ENCODE measurements at places on chromosomes 12 and 14.
A peak's percentile ranks its signal among the peaks of the same experiment; 100 is the strongest.

DNA sequence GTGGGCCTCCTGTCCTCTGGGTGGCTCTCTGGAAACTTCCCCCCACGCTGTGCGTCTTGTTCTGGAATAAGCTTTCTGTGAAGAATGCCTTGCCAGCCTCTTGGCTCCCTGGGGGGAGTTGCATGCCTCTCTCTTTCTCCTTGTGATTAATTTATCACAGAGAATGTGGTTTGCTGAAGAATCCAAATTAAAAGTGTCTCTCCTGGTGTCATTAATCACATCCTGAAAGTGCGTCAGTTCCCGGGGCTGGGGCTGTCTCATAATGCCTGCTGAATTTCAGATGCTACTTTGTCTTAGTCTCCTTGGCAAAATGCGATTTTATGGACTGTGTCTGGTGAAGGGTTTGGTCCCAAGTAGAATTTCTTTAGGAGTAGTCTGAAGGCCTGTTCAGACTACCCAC, 787.7 kb upstream of the TMEM132C start:
- DNase-seq, result no peak

- DNase-seq, result no peak
Observed at GRCh38 chr14:100408350-100409002, 85.3 kb downstream of the SLC25A47 start.

- no peak for DNase-seq
Observed at GRCh38 chr14:100187247-100187833, 27.9 kb upstream of the DEGS2 start.

- DNase-seq, result no peak
Observed at GRCh38 chr12:27672643-27673042, 23.6 kb upstream of the REP15 start.

DNA sequence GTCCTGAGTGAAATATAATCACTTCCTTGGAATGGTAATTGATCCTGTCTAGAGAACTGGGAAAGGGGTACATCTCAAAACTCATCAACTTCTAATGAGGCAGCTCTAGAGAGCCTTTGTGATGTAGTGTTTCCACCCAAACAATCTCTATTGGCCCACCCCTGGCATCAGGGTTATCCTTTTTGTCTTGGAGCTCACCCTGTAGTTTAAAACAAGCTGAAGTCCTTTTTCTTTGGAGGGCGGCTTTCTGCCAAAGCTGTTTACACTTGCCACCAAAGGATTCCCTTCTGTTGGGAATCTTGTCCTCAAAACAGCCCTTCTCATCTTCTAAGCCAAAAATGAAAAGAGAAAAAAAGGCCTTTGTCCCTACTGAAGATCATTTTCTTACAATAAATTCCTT, 60.6 kb upstream of the GTF2A1 start:
- no peak for DNase-seq

- DNase-seq, result peak; percentile 20
Observed at GRCh38 chr12:57613427-57614109, 2.3 kb downstream of the ARHGEF25 start.

- no peak for DNase-seq
Observed at GRCh38 chr14:62654641-62655040, 390.6 kb downstream of the KCNH5 start.

GRCh38 chr12:93089805-93090569, 160.9 kb upstream of the EEA1 start:
- DNase-seq, result no peak

- DNase-seq, result no peak
Observed at GRCh38 chr12:71243370-71243769, 85.6 kb upstream of the TSPAN8 start.

DNA sequence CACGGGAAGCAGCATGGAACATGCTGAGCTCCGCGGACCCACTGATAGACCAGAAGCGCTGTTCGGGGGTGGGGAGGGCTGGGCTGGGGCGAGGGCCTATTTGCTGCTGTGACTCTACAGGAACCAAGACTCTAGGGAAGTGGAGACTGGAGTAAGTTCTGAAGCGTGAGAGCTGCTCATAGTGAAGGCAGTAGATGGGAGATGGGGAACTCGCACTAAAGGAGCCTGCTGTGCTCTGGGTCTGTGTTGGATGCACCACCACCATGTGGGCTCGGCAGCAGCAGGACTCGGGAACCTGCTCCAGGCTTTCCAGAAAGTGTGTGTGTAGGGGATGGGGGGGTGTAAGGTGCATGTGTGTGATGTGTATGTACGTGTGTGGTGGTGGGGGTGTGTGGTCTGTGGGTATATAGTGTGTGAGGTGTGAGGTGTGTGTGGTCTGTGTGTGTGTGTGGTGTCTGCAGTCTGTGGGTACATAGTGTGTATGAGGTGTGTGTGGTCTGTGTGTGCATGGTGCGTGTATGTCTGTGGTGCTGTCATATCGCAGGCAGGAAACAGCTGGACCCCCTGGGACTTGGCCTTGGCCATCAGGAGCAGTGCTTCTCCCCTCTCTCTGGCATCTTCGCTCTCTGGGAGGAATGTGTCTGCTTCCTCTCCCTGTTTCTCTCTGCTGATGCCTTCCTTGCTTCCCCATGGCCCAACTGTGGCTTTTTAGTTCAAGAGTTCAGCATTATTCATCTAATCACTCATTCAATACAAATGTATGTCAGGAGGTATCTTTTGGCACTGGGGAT, 378.9 kb downstream of the FUT8 start:
- DNase-seq, result peak; percentile 53

DNA sequence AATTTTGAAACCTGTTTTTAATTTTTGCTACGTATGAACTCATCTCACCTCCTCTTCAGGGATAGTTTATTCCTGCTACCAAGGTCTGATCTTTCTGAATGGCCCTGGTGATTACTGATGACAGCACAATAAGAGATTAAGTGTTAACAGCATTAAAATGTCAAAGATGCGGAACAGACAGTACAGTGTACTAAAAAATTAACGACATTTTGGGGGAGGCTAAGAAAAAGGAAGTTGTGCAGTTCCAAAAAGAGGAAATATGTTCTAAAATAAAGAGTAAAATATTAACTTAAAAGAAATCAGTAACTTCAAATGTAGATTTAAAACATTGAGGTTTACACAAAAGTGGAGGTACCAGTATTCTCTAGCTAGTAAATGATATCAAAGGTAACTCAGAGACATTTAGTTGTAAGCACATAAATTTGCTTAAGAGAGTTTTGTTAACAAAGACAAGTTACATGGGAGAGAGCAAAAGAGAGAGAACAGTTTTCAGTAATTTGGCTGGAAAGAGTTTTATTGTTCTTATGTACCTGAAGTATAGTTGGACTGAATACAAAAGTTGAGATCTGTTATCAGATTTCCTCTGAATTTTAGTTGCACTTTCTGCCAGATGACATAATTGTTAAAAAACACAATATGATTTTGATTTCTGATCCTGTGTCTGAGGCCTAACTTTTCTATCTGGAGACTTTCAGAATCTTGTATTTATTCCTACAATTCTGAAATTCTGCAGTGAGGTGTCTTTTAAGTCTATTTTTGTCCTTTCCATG, 4.2 kb upstream of the CLECL1 start:
- DNase-seq, result no peak

- DNase-seq, result no peak
Observed at GRCh38 chr12:62692884-62693283, 226.3 kb downstream of the MON2 start.

GRCh38 chr12:111927346-111927745, 85.3 kb downstream of the MAPKAPK5 start:
- DNase-seq, result no peak

DNA sequence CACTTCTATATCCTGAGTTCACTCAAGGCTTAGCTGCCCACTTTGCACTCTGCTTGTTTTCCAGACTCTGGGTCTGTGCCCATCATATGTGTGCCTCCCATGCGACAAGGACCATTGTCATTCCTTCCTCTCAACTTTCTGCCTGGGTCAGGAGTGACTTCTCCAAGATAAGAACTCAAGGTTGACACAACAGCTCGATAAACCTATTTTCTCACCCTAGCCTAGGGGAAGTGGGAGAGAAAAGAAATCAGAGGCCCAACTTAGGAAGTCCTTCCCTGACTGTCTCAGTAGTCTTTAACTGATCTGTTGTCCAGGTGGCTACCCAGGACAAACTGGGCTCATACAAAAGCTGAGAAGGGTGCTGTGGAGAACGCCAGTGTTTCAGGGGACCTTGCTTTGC, 1.7 kb downstream of the SMUG1 start:
- DNase-seq, result no peak

DNA sequence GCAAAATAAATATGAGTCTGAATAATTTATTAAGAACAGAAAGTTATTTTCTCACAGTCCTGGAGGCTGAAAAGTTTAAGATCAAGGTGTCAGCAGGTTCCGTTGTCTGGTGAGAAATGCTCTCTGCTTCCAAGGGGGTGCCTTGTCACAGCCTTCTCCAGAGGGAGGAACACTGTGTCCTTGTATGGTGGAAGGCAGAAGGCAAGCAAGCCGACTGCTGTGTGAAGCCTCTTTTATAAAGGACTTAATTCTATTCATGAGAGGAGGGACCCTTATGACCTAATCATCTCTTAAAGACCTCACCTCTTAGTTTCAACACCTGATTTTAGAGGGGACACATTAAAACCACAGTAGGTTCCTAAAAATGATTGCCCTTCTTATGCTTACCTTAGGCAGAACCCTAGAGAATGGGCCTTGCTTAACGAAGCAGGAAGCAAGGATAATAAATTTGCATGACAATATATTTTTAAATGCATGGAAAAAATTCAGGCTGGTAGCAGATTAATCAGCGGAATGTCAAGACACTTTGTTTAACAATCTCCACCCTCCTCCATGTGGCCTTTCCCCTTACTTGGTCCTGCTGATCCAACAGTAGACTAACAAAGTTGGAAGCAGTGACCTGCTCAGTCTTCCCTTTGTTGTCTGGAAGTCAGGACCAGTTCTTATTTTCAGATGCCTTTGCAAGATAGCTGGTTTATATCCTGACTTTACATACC, 154.9 kb downstream of the DYRK2 start:
- DNase-seq, result no peak

DNA sequence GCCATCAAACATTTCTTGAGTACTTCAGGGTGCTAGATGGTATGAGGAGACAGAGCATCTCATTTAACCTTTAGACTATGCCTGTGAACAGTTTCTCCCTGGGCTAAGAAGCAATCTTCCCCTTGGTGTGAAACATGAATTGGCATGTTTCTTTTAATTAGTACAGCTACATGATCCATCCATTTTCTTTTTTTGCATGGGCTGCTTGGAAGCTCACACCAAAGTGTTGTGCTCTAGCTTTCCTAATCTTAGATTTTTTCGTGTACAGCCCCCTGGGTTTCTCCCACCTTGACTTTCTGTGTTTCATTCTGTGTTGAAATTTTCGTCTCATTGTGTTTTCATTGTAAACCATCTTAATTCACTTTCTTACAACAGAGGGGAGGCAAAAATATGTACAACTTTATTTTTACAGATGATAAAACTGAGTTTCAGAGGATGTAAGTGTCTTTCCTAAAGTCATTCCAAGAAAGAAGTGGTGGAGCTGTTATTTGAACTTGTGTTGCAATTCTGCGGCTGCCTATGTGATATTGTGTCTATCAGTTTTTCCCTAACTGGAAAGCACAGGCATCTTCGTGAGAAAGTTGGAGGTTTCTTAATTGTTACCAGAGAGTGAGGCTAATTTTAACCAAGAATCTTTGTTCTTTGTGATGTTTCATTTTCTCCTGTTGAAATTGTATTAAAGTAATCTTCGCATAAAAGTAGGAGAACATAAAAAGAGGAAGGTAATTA, 64.5 kb downstream of the DAAM1 start:
- DNase-seq, result no peak

- no peak for DNase-seq
Observed at GRCh38 chr12:130672089-130672820, 43.8 kb downstream of the RIMBP2 start.

DNA sequence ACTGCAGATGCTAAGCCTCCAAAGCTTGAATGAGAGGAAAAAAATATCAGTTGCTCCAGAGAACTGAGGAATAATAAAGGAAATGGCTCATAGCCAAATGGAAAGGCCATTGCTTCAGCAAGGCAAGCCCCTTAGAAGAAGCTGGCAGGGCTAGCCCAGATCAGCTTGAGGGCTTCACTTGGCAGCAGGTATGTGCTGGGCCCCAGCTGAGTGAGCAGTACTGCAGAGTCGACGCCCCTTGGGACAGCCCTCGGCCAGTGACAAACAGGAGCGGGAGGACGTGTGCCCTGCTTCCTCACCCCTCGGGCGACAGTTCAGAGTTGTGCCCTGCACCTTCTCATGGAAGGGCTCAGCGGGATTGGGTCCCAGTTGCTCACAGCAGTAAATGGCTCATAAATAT, 1031.2 kb upstream of the TMEM132C start:
- no peak for DNase-seq

DNA sequence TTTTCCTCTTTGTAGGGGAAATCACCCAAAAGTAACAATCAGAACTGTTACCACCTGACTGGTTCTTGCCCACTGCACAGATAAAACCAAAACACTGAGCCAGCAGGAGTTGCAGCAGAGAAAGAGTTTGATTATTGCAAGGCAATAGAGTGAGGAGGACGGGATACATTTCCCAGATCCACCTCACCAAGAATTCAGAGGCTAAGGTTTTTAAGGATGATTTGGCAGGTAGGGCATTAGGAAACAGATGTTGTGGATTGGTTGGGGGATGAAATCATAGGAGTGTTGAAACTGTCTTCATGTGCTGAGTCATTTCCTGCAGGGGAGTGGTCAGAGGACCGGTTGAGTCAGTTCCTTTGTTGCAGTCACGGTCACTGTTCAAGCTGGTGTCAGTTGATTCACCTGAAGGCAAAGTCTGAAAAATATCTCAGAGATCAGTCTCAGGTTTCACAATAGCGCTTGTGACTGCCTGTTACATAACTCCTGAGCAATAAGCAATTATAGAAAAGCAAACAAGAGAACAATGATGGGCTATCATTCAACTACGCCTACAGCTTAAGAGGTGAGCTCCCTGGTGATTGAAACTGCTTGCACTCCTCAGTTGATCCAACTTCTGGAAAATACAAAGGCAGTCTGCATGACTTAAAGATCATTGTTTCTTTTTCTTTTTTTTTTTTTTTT, 20.3 kb upstream of the AMN1 start:
- DNase-seq, result peak; percentile 83

All from GM13976 (cell line).